ENCODE measurements at places on chromosomes 2 and 18.

DNA sequence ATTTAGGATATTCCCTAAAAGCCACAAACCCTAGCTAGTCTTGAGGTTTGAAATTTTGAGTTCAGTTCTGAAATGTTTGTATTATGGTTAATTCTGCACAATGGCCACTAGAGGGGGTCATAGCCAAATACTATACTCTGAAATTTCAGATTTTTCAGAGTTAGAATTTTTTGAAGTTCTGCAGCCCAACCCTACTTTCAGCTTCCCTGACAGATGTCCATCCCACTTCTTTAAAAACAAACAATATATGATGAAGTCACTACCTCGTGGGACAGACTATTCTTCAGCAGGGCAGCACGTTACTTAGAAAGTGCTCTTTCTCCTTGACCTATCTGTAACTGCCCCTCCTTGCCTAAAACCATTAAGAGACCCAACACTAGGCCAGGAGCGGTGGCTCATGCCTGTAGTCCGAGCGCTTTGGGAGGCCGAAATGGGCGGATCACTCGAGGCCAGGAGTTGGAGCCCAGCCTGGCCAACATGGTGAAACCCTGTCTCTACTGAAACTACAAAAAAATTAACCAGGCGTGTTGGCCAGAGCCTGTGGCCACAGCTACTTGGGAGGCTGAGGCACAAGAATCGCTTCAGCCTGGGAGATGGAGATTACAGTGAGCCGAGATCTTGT lies 48.2 kb upstream of the PAPOLG start:
- DNase-seq: no peak

DNA sequence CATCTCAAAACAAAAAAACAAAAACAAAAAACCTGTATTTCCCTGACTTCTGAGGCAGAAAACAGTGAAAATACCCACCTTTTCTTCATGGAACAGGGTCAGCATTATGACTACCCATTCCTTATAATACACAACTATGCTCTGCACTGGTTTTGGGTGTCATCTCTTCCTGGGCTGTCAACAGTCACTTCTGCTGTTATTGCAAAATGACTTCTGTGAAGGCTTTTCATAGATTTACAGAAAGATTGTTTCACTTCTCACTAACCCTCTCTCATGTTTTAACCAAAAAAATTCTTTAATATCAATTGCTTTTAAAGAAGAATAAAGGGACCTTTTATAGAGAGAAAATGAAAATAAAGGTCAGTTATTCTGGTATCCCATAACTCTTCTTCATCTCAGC lies 26.5 kb upstream of the PIK3C3 start:
- DNase-seq: no peak

DNA sequence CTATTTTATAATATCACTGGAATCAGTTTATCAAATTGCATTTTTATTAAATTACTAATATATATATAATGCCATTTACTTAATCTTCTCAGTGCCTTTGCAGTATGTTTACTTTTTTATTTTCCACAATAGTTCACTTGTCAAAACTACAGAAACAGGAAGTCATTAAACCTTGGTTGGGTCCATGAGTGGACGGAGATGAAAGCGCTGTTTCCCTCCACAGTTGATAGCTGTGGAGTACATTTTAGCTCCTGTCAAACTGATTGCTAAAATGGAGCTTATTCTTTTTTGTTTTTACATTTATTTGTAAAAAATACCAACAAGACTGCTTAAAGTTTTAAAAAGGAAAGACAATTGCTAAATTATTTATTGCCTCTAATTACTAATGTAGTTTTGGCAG lies 19.2 kb downstream of the MFF start:
- DNase-seq: no peak

- no peak for DNase-seq
Measured at GRCh38 chr2:2112416-2113105, 218.5 kb downstream of the MYT1L start.

DNA sequence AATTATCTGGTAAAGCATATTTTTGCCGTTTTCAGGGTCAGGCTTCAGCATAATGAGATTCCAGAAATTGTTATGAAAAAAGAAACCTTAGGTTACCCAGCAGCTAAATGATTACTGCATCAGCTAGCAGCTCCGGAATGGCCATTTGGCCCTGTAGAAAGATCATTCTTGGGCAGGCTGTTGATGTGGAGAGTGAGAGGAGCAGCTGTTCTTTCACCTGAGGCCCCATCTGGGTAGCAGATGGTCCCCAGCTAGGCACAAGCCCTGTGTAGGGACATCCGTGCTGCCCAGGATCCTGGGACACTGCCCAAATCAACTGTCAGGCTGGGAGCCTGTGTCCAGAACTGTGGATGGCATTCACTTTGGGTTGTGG lies 61.8 kb downstream of the NEDD4L start:
- no peak for DNase-seq
